Activated CD4-positive, alpha-beta memory T cell treated with anti-CD3 and anti-CD28 coated beads for 36 hours (primary cell): ENCODE measurements at places on chromosomes 4 and X. TPM values are rescaled to one million over a fixed set of nuclear protein-coding genes. Genes with fewer than 3 reads are reported as not detected.

DNA sequence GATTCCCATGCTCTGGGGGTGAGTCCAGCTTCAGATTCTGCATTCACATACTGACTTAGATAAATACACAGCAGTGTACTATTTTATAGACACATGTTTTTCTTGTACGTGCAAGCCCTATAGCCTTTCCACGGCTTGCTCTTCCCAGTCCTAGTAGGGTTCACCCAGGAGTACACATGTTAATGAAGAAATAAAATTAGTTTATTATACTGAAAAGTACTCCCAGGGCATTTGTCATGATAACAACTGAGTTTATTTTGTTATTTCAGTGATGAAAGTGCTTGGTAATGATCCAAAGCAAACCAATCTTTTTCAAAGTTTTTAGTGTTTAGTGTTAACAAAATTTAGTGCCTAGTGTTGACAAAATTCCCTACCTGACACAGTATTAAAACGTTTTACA, 21.3 kb downstream of the MAPK10 start:
- DNase-seq = no peak

- no peak for DNase-seq
Measured at GRCh38 chr4:181755846-181756245, 487.4 kb upstream of the TENM3 start.

DNA sequence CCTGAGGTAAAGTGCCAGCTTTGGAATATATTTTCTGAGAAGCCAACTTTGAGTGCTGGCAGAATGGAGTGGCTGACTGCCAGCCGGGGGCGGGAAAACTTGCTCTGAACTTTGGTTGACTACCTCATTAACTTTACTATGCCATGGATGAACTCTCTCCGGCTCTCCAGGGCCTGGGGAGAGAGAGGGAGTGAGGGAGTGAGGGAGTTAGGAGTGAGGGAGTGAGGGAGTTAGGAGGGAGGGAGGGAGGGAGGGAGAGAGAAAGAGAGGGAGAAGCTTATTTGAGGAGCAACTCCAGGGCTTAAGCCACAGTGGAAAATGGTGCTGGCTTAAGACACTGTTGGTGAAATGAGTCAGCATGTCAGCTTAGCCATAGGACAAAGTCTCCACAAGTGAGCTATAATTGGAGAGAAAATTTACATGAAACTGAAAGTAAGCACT, 280.9 kb upstream of the RPS6KA3 start:
- no peak for DNase-seq

The DRP2 gene
- total RNA-seq = 0.58 TPM
